ENCODE measurements at places on chromosomes 5 and 9.

GRCh38 chr5:40489421-40489820 is 190.3 kb upstream of the PTGER4 start:
- no peak for DNase-seq

DNA sequence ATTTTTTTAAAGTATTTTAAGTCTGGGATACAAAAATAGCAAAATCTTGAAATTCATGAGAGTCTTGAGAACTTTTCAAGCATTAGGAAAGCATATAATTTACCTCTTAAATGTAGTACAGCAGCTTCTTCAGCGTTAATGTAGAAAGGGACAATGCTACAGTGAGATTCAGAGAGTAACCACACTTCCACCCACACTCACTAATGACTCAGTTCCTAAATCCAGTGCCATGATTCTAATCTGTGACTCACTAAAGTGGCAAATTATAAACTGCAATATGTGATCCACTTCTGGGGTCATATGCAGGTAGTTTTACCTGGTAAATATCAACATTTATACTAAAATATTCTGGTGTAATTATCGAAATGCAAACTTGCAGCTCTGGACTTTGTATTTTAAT is 434.5 kb upstream of the TUSC1 start:
- no peak for DNase-seq

DNA sequence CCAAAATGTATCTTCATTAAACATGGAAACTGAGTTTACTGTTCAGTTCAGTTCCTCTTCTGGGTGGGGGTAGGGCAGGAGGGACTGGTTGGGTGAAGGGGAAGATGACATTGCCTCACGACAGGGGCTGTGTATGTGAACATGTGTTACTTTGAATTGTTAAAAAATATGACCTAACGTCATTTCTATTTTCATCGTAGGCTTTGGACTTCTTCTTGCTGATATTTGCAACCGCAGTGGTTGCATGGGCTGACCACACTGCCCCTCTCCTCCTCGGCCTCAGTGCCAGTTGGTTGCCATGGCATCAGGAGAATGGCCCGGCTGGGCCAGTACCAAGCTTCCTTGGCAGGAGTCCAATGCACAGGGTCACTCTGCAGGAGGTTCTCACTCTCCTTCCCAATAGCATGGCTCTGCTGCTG is 41.5 kb downstream of the HACD4 start:
- peak; percentile 38 for DNase-seq

- no peak for DNase-seq
These were observed 299.4 kb downstream of the PARP8 start for GRCh38 chr5:50965654-50966375.

GRCh38 chr9:6781476-6781875 is 23.7 kb downstream of the KDM4C start:
- no peak for DNase-seq

GRCh38 chr9:94850540-94851434 is 124.3 kb downstream of the AOPEP start:
- no peak for DNase-seq

DNA sequence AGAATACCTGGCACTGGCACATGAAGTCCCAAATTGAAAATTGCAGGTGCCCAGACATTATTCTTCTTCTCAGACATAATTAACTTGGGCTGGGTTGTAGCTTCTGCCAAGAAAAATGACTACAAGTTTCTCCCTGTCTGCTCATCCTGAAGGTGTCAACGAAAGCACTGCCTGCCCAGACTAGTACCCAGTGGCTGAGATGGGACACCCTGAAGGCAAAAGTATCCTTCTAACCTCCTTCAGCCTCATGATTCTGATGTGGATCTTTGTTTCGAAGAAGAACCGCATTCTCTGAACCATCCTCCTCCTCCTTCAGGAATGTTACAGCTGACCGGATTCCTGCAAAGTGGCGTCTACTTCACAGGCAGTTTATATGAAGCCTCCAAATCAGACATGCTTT is 161.1 kb upstream of the FST start:
- DNase-seq = no peak

DNA sequence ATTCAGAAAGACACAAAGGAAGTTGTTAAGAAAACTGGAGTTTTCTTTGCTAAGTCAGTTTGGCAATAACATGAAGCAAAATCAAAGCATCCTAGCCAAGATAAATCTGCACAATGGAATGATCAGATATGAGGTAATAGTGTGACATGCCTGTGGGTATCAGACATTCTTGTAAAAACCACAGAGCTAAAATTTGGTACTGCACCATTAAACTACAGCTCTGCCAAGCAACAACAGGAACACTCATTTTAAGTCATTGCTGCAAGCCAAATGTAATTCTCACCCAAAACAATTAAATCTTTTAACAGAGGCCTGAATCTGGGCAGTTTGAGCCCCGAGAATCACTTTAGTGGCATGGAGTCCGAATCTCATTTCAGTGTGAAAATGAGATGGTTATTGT is 96.6 kb downstream of the VCAN start:
- DNase-seq = peak; percentile 24

DNA sequence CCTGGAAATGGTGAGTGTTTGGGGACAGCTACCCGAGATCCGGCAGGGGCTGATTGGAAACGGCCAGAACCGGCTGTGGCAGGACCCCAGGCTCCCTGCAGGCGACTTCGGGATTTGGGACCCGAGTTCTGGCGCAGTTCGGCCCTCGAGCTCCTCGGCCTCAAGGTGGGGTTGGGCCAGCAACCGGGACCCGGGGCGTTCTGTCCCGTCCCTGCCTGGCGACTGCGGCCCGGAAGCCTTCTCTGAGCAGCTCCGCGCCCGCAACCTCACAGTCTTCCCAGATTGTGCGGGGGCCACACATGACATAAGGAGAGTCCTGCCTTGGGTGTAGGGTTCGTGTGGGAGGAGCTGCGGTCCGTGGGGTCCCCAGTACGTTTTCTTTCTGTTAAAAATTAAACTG is 23.2 kb upstream of the NEURL1B start:
- no peak for DNase-seq

GRCh38 chr5:87453801-87454200 is 41.1 kb upstream of the CCNH start:
- no peak for DNase-seq

DNA sequence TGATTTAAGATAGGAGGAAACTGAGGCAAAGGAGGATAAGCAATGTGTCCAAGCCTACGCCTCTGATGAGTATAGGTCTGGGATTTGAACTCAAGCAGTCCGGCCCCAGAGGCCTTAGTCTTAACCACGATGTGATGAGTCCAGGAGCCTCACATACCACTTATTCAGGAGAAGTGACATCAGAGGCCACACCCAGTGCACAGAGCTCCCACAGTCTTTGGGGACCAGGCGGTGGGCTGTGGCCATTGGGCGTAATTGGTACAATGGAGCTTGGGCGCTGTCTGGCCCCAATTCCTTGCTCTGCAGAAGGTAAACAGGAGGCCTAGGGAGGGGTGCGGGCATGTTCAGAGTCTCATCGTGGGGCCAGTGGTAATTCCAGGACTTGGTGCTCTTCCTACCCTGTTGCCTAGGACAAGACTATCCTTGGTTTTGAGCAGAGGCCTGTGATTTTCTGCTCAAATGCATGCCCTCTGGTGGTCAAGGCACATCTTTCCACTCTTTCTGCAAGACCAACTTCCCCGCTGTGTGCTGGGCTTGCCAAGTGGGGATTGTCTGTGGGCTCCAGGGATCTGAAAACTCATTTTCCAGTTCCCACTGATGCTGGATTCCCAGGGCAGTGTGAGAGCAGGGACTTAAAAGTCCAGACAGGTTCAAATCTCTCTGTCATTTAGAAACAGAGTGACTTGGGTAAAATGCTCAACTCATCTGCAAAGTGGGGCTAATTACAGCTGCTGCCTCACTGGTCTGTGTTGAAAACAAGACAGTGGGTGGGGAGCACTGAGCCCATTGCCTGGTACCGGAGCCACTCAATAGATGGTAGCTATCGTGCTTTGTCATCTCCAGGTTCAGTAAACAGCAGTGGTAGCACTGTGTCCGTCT is 15.8 kb downstream of the NDST1 start:
- DNase-seq = peak; percentile 66

DNA sequence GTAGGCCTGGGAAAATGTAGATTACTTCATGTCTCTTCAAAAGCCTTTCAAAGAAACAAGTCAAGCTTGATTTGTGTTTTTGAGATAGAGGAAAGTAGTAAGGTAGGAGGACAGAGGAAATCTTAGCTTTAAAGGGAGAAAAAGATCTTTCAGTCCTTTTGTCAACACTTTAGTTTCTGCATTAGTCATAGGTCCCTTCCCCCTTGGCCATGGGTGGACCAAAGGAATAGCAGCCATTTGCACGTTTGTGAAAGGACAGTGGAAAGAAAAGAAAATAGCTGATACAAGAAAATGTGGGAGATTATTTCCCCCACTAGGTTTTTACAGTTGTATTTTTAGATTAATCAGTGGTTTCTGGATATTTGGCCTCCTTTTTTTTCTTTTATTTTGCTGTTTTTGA is 121.9 kb upstream of the GRHPR start:
- no peak for DNase-seq

DNA sequence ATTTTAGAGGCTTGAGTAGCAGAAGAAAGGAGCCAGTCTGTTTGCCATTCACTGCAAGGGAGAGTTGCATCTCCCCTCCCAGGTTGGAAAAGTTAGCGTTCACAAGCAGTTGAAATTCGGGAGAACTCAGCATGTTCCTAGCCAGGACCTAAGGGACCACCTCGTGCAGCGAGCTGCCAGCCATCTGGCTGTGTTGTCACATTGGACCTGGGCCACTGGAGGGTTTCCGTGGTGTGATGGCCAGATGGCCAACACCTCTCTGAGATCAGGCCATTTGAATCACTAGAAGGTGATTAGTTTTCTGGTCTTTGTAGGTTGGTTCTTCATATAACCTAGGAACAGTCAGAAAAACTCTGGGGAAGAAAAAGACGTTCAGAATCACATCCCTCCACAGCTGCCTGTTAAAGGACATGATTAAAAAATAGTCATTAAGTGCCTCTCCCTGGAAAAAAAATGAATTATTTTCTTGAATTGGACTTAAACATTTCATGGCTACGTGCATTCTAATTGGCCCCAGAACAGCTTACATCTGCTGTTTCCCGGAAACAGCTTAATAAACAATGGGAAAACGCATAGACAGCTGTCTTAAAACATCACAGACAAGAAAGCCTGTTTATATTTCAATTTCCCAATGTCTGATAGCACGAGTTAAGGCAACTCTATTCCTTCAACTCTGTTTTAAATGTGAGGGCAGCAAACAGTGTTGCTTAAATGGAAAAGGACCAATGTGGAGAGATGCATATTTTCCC is 303.9 kb downstream of the TENT4A start:
- no peak for DNase-seq

GRCh38 chr5:91277093-91277626 is 106.0 kb downstream of the ARRDC3 start:
- DNase-seq = no peak

- DNase-seq = no peak
These were observed 406.7 kb downstream of the MLLT3 start for GRCh38 chr9:20215552-20215951.

DNA sequence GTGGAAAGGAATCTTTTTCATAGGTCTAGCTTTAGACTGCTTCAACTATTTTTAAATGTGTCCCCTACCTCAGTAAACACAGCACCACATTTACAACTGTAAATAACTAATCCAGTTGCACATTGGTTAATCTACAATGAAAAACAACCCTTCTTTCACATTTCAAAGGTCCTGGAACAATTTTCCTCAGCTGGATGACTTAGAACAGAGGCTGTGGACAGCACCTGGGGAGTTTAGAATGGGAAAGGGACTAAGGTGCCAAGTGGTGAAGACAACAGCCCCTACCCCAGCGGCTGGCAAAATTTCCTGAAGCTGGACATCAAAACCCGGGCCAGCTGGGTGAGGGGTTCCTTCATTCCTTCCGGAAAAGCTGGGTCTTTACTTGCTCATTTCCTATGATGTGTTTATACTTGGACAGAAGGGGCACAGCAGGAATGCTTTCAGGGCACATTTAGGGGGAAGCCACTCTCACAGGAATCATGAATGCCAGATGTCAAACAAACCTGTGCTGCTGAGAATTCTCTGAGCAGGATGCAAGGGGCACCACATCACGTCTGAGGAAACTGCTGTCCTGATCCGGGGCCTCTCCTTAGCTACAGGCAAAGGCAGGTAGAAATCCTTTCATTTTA is 158.3 kb downstream of the NR2F1-AS1 start:
- no peak for DNase-seq

DNA sequence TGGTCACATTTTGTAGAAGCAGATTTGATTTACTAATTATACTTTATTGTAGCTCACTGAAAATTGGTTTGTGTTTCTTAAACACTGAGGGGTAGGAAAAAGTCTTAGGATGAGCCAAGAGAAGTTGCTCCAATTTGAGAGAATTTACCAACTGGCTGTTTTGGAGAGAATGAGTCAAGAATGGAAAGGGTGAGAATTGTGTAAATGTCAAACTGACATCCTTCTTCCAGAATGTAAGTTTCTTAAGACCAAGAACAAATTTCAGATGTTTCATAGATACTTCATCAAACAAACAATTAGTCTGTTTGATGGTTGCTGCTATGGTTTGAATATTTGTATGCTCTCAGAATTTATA is 106.2 kb upstream of the TXNDC8 start:
- no peak for DNase-seq

DNA sequence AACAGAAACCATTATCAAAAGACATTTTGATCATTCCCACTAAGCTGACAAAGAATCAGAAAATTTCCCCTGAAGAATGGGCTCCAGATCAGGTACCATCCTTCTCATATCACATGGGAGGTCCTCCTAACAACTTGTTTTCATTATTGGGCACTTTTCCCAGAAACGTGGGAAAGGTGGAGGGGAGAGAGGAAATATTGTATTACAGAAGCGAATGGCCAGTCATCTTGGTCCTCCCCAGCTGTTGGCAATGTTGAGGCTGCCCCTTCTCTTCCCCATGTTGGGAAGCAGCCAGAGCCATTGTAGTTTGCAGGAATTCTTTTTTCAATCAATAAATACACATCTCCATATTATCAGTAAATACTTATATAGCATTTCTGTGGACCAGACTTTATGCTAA is 126.2 kb upstream of the ZNF608 start:
- no peak for DNase-seq

Data from KBM-7 (cell line).